ENCODE measurements at places on chromosomes 11 and 22. TPM values are rescaled to one million over a fixed set of nuclear protein-coding genes. Genes with fewer than 3 reads are reported as not detected.

SLC22A8 gene
- not detected for total RNA-seq

C1QTNF4 gene
- not detected for total RNA-seq

ABCG4 gene
- total RNA-seq, result not detected

CDC45 gene
- total RNA-seq, result 34.8 TPM

NCAM1 gene
- total RNA-seq, result not detected

LRRN4CL gene
- not detected for total RNA-seq

TESMIN gene
- 0.60 TPM for total RNA-seq

HEPN1 gene
- total RNA-seq, result not detected

UBQLNL gene
- total RNA-seq, result not detected

- peak; percentile 29 for DNase-seq
These were observed 13.5 kb upstream of the MTMR2 start for GRCh38 chr11:95937358-95937757.

DNA sequence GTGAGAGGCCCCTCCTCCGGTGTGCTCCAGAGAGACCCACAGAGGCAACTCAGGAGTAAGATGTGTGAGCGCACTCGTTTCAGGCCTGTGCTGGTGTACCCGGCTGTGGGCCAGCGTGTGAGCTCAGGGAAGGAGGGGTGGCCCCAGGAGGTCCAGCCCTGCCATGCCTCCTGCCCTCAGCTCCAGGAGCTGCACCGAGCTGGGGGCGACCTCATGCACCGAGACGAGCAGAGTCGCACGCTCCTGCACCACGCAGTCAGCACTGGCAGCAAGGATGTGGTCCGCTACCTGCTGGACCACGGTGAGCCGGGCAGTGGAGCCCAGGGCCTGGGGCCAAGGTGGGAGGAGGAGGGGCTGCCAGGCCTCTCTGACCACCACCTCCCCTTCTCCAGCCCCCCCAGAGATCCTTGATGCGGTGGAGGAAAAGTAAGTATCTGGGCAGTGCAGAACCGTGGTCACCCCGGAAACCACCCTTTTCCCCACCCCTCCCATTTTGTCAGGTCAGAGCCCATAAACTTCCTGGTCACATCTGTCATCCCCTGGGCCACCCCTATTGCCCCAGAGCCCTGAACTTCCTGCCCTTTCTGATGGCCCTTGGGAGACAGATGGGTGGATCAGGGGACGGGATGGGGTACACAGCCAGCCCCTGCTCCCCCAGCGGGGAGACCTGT, 2.5 kb upstream of the MDK start:
- no peak for DNase-seq

DNA sequence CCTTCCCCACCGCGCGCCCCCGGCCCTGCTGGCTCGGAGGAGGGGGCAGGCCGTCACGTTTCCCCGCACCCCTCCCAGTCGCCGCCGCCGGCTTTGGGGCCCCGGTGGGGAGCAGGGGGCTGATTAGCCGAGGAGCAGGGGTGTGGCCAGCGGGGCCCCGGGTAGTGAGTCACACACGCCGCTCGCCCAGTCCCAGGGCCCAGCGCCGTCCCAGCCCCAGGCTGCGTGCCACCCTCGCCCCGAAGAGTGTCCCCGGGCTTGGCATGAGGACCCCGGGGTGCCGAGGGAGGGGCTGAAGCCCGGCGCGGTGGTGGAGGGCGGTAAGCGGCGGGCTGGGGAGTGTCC, 34.4 kb downstream of the PRDM11 start:
- DNase-seq, result no peak

- peak; percentile 50 for DNase-seq
These were observed 19.7 kb upstream of the DNAJB13 start for GRCh38 chr11:73931039-73931645.

DNA sequence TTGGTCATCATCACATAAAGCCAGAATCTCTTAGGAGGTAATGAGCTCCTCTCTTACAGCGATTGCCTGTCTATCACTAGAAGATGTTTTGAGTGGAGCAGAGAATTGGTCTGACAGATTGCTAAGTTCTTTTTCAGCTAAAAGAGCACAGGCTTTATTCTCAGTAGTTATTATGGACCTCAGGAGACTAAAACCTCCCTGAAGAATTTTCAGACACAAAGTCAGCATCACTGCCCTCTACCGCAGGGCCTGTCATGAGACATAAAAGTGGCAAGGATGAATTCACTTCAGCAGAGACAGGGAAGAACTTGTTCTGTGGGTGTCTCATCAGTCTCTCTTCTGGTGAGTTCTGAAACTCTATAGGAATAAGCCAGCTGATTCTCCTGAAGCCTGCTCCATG, at the start of gene OR51I2:
OR51I2 (plus strand) TSS at position 301 of the 400 bp plus-strand sequence. CDS start 4,166 bp downstream, outside the sequence.
- DNase-seq, result no peak

DNA sequence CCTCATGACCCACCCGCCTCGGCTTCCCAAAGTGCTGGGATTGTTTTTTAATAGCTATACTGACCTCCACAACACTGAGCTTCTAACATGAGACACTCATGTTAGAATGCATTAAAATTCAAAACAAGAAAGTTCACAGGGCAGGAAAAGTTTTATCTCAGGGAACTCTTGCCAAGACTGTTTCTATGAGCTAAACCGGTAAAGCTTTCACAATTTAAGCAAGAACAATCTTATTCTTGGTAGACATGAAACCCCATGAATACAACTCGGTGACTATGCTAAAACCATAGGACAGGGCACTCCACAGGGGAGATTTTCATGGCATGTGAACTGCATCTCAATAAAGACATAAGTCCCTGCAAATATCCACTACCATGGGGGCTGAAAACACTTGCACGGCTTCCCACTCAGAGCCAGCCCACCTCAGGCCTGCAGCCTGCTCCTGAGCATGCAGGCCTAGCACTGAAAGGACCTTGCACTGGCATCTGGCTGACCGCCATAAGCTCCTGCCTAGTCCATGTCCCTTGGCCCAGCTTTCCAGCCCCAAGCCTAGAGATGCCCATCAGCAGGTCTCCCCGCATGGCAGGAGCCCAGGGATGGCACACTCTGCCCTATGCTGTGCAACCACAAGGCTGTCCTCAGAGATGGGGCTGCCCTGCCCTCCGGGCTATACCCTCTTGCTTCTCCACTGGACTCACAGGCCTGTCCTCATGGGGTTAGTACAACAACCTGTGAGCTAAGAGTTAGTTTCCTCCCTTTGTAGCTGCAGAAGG, 58.4 kb downstream of the DGCR2 start:
- DNase-seq, result no peak

DNA sequence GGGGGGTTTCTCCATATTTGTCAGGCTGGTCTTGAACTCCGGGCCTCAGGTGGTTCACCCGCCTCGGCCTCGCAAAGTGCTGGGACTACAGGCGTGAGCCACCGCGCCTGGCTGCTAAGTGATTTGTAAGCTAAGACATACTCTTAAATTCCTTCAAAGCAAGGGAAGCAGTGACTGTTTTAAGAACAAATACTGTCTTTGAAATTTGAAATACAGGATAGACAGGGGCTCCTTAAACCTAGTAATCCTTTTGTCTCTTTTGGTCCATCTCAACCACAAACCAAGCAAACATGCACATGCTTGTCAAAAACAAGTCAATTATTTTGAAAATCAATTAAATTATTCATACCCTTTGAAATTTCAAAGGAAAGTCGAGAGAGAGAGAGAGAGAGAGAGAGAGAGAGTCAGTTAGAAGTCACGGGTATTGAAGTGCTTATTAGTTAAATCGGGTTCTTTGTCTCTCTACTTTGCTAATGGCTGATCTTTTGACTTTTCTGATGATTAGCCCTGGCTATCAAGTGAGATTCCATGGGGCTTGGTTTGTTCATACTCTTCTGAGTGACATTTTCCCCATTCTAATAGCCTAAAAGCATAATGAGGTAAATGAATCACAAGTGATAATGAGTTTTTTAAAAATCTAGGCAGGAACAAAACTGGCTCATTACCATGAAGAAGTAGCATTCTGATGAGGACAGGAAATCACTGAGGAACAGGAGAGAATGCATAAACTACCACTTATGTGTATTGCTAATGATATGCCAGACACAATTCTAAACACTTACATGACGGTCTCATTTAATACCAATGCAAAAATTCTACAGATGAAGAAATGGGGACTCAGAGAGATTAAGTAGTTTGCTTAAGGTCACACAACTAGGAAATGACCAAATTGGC, 48.0 kb downstream of the MCHR1 start:
- DNase-seq, result no peak

DNA sequence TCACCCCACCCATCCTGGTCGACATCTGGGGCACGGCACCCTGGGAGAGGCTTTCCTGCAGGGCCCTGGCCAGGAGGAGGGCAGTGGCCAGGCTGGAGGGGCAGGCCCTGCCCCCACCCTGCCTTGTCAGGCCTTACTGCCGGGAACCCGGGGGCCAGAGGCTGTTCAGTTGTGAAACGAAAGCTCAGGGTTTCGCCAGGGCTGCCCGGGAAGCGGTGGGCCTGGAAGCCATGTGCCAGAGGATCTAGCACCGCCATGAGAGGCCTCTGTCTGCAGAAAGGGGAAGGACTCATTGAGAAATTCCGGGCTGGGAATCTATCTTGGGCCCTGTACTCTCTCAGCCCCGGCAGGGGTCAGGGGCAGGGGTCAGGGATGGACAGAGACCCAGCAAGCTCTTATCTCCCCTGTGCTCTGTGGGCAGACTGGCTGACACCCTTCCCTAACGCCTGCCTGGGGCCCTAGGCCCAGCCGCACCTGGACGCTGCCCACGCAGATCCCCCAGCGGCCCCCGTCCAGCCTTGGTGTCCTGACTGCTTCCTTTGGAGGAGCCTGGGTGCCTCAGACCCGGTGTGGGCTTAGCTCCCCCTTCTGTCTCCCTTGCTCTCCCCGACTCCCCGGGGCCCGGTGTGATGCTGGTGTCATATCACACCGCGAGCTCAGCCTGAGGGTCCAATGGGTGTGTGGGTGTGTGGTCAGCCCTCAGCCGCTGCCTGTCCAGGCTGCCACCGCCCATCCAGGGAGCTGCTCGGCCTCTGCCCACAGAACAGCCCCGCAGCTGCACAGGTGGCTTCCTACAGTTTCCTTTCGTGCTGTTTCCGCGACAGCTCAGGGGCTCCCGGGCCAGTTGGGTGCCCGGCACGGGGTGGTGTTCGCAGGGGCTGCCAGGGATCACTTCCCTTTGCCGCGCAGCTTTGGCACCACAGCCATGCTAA, 6.5 kb downstream of the PIM3 start:
- DNase-seq, result peak; percentile 80

DNA sequence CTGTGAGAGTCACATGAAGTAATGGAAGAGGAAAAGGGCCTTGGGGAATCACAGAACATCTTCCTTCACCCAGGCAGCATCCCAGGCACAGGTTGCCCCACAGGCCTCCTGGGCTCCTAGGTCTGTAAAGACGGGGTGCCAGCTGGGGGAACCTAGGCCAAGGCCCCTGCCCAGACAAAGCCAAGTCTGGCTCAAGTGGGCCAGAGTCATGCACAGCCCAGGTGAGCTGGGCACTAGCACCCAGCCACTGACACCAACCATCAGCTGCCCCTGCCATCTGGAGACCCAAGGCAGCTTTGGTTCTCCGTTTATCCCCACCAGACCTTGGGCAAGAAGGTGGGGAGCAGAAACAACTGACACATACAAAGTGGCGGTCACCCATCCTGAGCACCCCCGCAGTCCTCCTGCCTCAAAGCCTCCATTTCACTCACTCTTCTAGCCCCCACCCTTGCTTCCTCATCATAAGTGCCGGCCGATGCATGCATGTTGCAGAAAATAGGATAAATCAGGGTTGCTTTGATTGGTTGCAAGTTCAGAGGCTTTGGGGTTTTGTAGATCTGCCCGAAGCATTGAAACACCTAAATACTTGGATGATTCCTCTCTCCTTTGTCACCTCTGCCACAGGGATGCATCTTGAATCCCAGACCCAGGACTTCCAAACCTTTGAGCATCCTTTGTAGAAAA, 26.5 kb upstream of the TMPRSS4 start:
- DNase-seq, result no peak

- no peak for DNase-seq
These were observed 14.6 kb upstream of the POLD3 start for GRCh38 chr11:74577624-74578396.

DNA sequence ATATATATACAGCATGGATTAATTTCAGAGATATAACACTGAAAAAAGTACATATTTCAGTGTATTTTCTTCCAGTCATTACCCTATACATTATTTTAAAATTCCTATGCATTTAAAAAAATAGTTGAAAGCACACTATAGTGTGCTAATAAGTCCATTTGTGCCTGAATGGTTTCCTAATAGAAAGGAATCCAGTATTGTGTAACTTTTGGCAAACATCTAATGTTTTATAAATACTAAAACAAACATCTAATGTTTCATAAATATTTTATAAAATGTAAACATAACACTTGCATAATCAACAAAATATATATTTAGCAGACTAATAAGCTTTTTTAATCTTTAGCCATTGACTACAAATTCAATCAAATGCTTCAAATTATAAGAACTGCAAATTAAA, 126.6 kb upstream of the FIBIN start:
- no peak for DNase-seq

- no peak for DNase-seq
These were observed 10.3 kb downstream of the CBX7 start for GRCh38 chr22:39142088-39142680.

DNA sequence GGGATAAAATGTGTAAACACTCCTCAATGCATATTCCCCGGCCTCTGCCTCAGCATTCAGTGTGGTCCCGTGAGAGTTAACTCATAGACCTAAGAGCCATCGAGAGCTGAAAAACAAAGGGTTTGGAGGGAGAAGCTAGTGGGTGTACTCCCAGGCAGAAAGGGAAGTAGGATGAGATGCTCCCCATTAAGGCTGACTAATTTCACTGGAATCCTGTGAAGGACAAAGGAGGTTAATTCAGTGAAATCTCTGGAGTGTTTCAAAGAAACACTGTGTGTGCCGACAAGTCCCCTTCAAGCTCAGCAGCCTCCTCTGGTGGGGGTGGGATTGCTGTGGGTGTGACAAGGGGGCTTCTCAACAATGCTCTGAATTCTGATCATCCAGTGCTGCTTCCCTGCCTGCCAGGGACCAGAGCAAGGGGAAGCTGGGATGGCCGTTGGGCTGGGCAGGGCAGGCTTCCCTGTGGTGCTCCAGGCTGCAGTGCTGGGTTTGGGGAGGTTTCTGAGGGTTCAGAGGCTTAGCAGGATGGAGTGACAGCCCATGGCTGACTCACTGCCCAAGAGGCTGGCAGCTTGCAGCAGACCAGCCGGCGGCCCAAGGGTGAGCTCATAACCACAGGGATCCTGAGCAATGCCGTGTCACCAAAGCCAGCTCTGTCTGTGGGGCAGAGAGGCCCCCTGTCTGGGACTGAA, 61.4 kb upstream of the BMAL1 start:
- DNase-seq, result peak; percentile 37

- no peak for DNase-seq
These were observed 83.8 kb upstream of the ATXN10 start for GRCh38 chr22:45587638-45588505.
